ENCODE measurements at places on chromosomes 13 and 19.

GRCh38 chr19:29285187-29285687 is 72.3 kb upstream of the UQCRFS1 start:
- no peak for DNase-seq

GRCh38 chr13:99661791-99662190 is 160.5 kb downstream of the TM9SF2 start:
- no peak for DNase-seq

DNA sequence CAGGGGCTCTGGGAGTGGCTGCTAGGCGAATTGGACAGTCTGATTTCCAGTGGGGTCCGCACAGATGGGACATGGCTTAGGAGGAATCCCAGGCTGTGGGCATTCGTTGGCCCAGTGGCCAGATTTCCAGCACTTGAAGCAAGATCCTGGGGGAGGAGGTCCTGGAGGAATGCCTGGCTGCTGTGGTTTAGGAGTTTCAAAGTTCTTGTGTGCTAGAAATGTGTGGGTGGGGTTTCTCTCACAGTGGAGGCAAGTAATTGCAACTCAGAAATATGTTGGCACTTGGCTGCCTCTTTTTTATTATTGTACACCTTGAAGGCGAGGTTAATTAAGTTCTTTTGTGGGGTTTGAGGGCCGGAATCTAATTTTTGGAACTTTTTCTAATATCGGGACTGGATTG is 17.1 kb downstream of the IGFL3 start:
- no peak for DNase-seq

- DNase-seq: no peak
These were observed 81.4 kb downstream of the KCTD12 start for GRCh38 chr13:76804801-76805200.

- DNase-seq: no peak
These were observed 63.4 kb upstream of the MED4 start for GRCh38 chr13:48158290-48158689.
